ENCODE measurements at places on chromosomes 6 and 20. TPM values are rescaled to one million over a fixed set of nuclear protein-coding genes. Genes with fewer than 3 reads are reported as not detected.

DNA sequence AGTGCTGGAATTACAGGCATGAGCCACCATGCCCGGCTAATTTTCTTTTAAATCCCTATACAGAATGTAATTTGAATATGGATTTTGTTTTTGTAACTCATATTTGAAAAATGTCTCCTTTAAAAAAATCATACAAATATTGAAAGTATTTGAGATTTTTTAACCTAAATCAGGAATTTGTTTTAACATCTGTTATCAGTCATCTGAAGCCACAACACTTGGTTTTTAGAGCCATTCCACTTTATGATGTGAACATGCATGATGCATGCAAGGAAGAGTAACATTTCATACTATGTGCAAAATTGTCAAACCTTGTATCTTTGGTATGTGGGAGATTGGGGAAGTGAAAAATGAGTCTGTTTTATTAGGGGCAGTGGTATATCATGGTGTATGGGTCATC is 124.5 kb upstream of the AHI1 start:
- DNase-seq: no peak

The TXLNB gene
- not detected for total RNA-seq

DNA sequence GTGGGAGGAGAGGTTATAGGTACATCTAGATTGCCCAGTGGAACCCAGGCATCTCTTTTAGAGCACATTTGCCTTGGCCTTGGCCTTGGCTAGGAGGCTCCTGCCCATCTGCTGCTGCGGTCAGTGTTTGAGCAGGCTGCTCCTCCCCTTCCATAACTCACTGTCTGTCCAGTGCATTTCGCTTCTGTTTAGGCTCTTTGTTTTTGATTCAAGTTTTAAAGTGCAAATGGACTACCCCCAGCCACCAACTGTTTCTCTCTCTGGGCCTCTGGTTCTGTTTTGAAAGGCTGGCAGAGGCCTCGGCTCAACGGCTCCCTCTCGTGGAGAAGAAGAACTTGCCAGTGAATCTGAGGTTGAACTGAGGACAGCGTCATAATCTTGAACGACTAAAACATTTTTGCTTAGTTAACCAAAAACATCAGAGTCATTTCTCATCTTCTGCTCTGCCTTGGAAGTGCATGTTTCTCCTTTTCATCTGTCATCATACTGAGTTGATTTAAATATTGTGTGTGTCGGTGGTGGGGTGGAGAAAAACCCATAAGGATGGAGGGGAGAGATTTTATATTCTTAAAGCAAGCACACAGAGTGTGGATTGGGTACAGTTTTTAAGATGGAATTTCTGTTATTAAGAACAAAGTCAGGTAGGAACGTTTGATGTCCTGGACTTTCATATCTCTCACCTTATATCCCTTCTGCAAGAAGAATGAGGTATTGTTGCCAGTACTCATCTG is 171.4 kb downstream of the DTNBP1 start:
- DNase-seq: peak; percentile 75

The HLA-DRA gene
- total RNA-seq: 20.1 TPM

DNA sequence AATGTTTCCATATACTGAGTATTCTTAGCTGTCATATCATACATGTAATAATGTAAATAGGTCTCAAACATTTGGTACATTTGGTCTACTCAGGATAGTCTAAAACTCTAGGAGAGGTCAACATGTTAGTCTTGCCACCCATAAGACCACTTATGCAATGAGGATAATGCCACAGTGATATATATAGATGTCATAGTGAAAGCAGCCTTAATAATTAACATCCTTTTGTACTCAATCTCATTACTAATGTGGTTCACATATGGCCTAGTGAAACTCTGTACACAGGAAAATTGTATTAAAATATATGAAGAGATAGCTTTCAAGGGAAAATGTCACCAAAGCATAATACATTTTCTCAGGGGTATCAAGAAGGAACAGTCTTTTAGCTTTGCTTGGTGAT is 577.9 kb downstream of the TFAP2B start:
- no peak for DNase-seq

The CST11 gene
- not detected for total RNA-seq

- no peak for DNase-seq
Measured at GRCh38 chr6:88709819-88710246, 253.6 kb downstream of the RNGTT start.

The ATP6V1G2 gene
- total RNA-seq: 1.0 TPM

- DNase-seq: no peak
Measured at GRCh38 chr6:124993327-124993726, 31.1 kb downstream of the RNF217 start.

DNA sequence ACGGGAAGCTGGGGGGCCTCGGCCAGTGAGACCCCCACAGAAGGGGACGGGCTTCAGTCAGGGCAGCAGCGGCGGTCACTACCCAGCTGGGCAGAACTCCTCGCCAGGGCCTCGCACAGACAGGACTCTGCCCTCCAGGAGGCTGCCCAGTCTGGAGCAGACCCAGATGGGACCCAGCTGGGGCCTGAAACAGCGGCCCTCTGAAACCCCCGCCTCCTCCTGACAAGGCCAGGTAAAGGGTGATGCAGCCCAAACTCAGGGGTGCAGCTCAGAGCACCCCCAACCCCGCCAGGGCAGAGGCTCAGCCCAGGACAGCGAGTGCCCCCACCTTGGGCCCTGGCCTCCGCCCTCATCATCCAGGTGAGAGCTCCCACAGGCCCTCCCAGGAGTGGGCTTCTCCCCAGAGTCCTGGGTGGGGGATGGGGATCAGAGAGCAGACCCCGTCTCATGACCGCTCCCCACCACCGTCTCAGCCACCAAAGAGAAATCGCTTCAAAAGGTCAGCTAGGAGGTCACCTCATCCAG is 2.2 kb downstream of the EEF1A2 start:
- peak; percentile 34 for DNase-seq

All from body of pancreas (tissue), 4 donors.